Dermis microvascular lymphatic vessel endothelial cell (primary cell): ENCODE measurements at places on chromosomes 2 and 18. TPM values are rescaled to one million over a fixed set of nuclear protein-coding genes. Genes with fewer than 3 reads are reported as not detected.
A peak's percentile ranks its signal among the peaks of the same experiment; 100 is the strongest.

The REEP1 gene
- 6.7 and 15.0 TPM in 2 replicates for total RNA-seq

The TRIM54 gene
- total RNA-seq = 0.26 and 0.51 TPM in 2 replicates

The COMMD1 gene
- total RNA-seq = 30.5 and 31.8 TPM in 2 replicates

The SH3BP4 gene
- total RNA-seq = 16.0 and 21.7 TPM in 2 replicates

The RGPD8 gene
- total RNA-seq = 6.2 and 8.7 TPM in 2 replicates

The STPG4 gene
- under 0.01 TPM in 1 of 2 replicates, not detected in the other for total RNA-seq

The GAL3ST2 gene
- total RNA-seq = not detected in 2 replicates

DNA sequence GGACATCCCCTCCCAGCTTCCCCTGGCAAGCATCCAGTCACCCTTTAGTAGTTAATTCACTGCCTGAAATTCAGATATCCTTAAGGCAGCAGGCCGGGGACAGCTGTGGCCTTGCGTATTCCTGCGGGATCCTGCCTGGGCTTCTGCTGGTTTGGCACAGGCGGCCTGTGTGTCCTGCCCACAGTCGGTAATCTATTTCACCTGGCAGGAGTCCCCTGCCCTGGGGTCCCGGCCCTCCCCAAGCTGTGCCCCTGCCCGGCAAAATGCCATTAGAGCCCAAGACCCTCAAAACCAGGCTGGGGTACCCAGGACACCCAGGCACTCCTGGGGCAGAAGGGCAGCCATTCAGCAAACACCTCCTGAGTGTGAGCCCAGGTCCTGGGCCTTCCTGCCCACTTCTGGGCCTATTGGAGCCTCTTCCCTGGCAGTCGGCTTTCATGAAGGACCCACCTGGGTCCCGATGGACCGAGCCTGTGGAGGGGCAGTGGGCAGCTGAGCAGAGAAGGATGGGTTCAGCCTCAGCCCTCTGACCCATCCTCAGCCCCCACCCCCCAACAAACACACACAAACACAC, 11.6 kb downstream of the CROCC2 start:
- DNase-seq = no peak

GRCh38 chr18:70414315-70414900, 125.6 kb downstream of the SOCS6 start:
- DNase-seq = no peak

GRCh38 chr2:36812196-36812595, 115.7 kb downstream of the VIT start:
- peak; percentile 8 for DNase-seq

- no peak for DNase-seq
Measured at GRCh38 chr2:148592791-148593190, 51.8 kb upstream of the EPC2 start.

GRCh38 chr2:153432381-153432780, 46.2 kb downstream of the RPRM start:
- no peak for DNase-seq

DNA sequence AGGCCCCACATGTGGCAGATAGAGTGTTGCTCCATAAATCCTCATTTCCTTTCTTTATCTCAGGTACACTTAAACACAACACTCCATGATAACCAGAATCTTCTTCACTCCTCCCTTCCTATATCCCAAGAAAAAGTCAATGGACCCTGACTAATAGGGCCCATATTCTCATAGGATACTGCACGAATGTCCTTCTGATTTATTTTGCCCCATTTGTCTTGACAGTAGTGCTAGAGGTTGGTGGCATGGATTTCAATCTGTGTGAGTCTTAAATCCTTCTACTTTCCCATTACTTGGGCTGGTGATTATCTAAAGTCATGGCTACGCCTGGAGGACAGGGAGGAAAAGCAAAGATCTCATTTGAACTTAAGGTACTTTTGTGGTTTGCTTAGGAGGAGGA, 156.0 kb downstream of the ACOXL start:
- DNase-seq = no peak

DNA sequence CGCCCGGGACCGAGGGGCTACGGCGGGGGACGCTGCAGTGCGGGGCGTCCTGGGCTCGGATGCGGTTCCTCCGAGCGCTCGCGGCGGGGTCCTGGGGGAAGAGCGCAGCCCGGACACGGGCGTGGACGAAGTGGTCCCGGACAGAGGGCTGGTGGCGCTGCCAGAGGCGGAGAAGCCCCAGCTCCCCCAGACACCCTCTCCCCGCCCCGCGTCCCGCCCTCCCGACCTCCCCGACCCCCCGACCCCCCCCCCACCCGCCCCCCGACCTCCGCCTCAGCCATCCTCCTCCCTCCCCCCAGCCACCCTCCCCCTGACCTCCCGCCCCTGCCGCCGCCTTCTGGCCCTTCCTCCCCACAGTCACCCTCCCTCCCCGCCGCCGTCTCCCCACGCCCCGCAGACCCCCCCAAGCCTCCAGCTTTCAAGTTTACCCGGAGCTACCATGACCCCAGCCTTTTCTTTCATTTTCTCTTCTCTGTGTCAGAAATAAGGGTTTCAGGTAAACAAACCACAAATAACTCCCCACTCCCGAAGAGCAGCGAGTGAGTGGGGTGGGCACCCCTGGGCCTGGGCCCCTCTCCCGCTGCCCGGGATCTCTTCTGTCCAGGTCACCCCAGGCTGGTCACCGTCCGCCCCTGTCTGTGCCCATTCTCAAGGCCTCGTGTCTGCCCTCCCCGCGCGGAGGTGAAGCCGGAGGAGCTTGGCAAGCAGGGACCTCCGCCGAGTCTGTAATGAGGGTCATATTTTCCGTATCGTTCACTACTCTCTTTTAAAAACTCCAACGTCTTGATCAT, 5.1 kb downstream of the NFATC1 start:
- DNase-seq = peak; percentile 41
